ENCODE measurements at places on chromosomes 1 and 21. TPM values are rescaled to one million over a fixed set of nuclear protein-coding genes. Genes with fewer than 3 reads are reported as not detected.

Gene CDC42BPA
- 0.72 TPM for total RNA-seq

Gene CDA
- not detected for total RNA-seq

Gene MYCL
- total RNA-seq = not detected

Gene FMO2
- not detected for total RNA-seq

Gene OR2L13
- not detected for total RNA-seq

Gene BNIPL
- total RNA-seq = 0.75 TPM

Gene IGSF3
- total RNA-seq = 1.8 TPM

Gene CRNN
- total RNA-seq = not detected

Gene HSPA6
- total RNA-seq = 0.90 TPM

Gene RSPH1
- not detected for total RNA-seq

Gene RNU1-3
- 1,300 TPM for total RNA-seq

Gene TRABD2B
- not detected for total RNA-seq

Gene CD55
- 94.6 TPM for total RNA-seq

Gene FAM110D
- total RNA-seq = not detected

Gene LRRC8C
- 61.4 TPM for total RNA-seq

Gene ASPM
- total RNA-seq = 19.2 TPM

Gene LRRIQ3
- total RNA-seq = 2.9 TPM

Gene OTUD7B
- 41.0 TPM for total RNA-seq

Gene FMO3
- not detected for total RNA-seq

Gene OR2T34
- not detected for total RNA-seq

Gene SEMA4A
- total RNA-seq = 21.6 TPM

Gene TBX15
- not detected for total RNA-seq

Gene PLEKHN1
- total RNA-seq = 3.5 TPM

Gene FMO4
- total RNA-seq = 0.89 TPM

Gene CKS1B
- 125 TPM for total RNA-seq

Gene TTC24
- 7.4 TPM for total RNA-seq

Gene IGSF21
- total RNA-seq = not detected

Gene PLA2G2A
- not detected for total RNA-seq

Gene NBPF11
- total RNA-seq = 6.6 TPM

Gene YOD1
- 10.6 TPM for total RNA-seq

Gene F5
- 72.2 TPM for total RNA-seq

Gene MKNK1
- total RNA-seq = 32.4 TPM

Gene TEX38
- total RNA-seq = not detected

Gene DDI2
- total RNA-seq = 50.4 TPM

Gene LYST
- 79.9 TPM for total RNA-seq

Gene GTF2B
- 40.7 TPM for total RNA-seq

Gene HTR6
- total RNA-seq = not detected

Gene SLC44A3
- 0.31 TPM for total RNA-seq

Gene GBP5
- total RNA-seq = 74.5 TPM

Gene USP21
- total RNA-seq = 26.1 TPM
